ENCODE measurements at places on chromosomes 1 and 21.

DNA sequence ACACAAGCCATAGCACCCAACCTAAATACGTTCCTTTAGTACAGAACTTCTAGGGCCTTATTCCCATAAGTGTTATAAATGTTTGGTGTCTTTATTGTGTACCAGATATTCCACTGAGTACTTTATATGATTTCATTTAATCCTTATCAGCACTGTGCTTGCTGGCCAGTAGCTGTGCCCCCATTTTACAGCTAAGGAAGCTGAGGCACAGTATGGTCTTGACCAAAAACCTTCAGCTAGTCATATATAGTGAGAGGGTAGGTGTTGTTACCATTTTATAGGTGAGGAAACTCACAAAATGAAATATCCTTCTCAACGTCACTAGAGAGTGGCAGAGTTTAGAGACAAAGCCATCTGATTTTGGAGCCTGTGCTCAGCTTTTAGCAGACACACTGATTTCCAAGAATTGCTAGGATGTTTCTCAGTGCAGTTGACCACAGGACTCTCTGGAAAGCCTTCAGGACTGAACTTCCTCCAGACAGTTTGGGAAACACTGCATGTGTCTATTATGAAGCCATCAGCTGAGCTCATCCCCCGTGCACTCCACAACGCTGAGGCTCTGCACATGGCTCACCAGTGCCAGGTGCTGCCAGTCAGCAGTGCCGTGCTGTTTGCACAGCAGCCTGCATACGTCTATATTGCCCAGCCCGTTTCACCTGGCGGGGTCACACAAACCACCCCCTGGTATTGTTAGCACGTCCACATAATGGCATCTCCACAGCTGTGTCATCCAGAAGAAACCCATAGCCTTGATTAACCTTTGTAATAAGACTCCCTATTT lies 15.4 kb downstream of the NPPA start:
- no peaks in the 10 kb centered on the region for H3K4me1 ChIP-seq
- H3K27me3 ChIP-seq: no peaks in the 10 kb centered on the region
- no peak overlapping the region for H3K27ac ChIP-seq
- DNase-seq: no peak

DNA sequence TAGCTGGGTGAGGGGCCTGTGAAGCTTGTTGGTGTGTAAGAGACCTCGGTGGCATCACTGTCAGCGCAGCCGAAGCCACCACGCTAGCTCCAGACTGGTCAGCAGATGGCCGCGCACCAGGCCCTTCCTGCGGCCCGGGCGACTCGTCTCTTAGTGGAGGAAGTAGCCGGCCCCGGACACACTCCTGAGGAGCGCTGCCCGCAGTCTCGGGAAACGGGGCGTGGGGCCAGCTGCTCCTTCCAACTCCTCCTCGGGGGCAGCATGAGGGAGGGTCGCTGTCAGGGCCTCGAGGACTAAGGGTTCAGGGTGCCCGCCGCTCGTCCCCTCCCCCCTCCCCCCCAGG lies 20.4 kb downstream of the H3-3A start:
- H3K36me3 ChIP-seq: no peaks in the 10 kb centered on the region
- peaks cover 18% of the 10 kb centered on the region for H3K27me3 ChIP-seq
- peak overlapping the region; percentile 80 for H3K4me3 ChIP-seq
- H3K27ac ChIP-seq: no peak overlapping the region

GRCh38 chr1:96643519-96643918 lies 78.1 kb upstream of the PTBP2 start:
- DNase-seq: no peak
- H3K27me3 ChIP-seq: no peaks in the 10 kb centered on the region

DNA sequence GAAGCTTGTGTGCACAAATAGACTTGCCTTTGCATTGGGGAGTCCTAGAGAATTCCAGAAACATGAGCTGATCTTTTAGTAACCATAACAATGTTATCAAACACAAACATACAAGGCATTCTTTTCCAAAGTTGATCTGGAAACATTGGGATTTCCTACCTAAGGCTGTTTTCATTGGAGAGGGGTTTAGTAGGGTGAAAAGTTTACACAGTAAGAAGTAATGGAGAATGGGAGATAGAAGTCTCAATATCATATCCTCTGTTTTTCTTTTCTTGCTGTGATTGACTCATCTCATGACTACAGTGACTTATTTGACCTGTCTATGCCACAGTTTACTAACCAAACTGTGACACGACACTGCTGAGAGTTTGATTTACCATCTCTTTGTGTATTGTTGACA lies 65.6 kb upstream of the PLA2G4A start:
- H3K4me1 ChIP-seq: peaks cover 6% of the 10 kb centered on the region
- no peaks in the 10 kb centered on the region for H3K27me3 ChIP-seq
- DNase-seq: no peak
- H3K4me3 ChIP-seq: peak overlapping the region; percentile 36
- no peak overlapping the region for H3K27ac ChIP-seq

- no peak overlapping the region for H3K4me3 ChIP-seq
- no peak for DNase-seq
- no peaks in the 10 kb centered on the region for H3K4me1 ChIP-seq
These were observed 5.2 kb downstream of the AMPD1 start for GRCh38 chr1:114690148-114690547.

DNA sequence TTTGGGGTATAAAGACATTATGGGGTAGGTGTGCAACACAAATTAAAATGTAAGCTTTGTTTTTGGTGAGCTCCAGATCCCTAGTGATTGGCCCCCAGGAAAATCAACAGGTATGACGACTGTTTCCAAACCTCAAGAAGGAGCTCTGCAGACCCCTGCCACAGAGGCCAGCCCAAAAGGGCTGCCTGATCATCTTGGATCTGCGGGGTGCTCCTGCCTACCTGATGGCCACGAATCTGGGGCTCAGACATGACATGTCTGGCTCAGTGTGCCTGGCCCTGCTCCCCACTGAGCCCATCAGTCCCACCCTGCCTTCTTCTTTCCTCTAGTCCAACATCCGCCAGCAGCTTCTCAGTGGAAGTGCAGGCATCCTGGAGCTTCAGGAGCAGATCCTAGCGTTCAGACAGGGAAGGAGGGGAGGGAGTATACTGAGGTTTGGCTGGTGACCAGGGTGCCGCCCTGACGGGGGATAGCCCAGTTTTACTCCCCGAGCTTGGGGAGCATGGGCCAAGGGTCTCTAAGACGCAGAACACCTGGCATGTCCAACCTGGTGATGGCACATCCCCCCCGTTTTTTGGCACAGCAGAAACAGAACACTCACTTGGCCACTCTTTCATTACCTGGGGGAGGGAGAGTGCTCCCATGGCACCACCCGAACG lies 31.8 kb downstream of the ZNF496 start:
- no peaks in the 10 kb centered on the region for H3K27me3 ChIP-seq
- H3K4me1 ChIP-seq: peaks cover 16% of the 10 kb centered on the region
- H3K27ac ChIP-seq: no peak overlapping the region
- no peak overlapping the region for H3K4me3 ChIP-seq
- H3K36me3 ChIP-seq: peaks cover 70% of the 10 kb centered on the region
- DNase-seq: no peak

- H3K4me3 ChIP-seq: peak overlapping the region; percentile 97
- peak; percentile 53 for DNase-seq
- peaks cover 17% of the 10 kb centered on the region for H3K36me3 ChIP-seq
- peak overlapping the region; percentile 91 for H3K27ac ChIP-seq
- peaks cover 27% of the 10 kb centered on the region for H3K4me1 ChIP-seq
These were observed 1.1 kb downstream of the ZBTB18 start for GRCh38 chr1:244052016-244052727.

DNA sequence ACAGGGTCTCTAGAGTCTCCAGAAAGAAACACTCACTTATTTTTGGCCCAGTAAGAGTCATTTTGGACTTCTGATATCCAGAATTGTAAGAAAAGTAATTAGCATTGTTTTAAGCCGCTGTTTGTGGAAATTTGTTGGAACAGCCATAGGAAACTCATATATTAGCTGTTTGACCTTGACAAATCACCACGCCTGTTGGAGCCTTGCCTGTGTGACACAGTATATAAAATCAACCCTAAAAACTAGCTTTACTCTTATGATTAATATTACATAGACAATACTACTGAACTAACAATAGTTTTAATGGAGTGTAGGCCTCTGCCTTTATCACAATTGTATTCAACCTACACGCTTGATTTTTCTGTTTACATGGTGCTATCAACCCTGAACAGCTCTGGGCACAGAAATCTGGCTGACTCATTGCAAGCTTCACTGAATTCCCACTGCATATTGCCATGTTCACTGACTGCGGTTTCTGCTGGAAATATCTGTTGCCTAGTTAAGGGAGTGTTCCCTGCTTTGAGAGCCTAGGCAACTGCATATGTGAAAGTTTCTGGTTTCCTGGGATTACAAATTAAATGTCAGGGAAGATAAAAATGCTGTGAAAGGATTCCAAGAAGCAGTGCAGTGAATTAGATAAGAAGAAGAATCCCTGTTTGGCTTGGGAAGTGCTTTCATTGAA lies 419.5 kb upstream of the DEPDC1 start:
- no peak for DNase-seq
- peaks cover 5% of the 10 kb centered on the region for H3K4me1 ChIP-seq
- no peak overlapping the region for H3K27ac ChIP-seq
- no peaks in the 10 kb centered on the region for H3K27me3 ChIP-seq
- no peak overlapping the region for H3K4me3 ChIP-seq

DNA sequence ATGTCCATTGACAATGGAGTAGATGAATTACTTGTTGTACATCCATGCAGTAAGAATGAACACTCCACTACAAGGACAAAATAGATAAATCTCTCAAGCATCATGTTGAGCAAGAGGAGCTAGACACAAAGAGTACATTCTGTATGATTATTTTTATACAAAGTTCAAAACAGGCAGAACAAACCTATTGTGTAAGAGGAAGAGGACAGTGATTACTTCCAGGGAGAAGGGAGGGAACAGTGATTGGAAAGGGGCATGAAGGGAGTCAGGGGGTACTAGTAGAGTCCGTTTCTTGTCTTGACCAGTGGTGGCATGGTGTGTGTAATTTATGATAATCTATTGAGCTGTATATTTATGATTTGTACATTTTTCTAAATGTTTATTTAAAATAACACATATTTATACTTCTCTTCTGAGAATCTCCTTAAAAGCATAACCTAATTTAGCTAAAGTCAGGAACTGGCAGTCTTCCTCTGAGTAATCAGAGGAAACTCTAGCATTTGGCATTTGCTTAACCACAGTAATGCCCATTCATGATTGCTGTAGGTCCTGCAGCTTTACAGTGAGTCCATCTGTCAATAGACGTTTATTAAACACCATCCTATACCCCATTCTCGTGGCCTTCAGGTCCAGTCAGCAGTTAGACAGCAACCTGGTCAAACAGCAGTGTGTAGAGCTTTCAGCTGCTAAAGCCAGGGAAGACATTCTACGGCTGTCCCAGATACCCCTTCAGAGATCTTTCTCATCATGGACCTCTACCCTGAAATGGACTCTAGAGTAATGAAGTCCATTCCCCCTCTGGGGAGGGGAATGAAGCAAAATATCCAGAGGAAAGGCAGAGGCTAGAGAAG lies 114.1 kb upstream of the GALNT2 start:
- H3K27me3 ChIP-seq: no peaks in the 10 kb centered on the region
- H3K4me3 ChIP-seq: no peak overlapping the region
- no peak for DNase-seq
- no peaks in the 10 kb centered on the region for H3K4me1 ChIP-seq

DNA sequence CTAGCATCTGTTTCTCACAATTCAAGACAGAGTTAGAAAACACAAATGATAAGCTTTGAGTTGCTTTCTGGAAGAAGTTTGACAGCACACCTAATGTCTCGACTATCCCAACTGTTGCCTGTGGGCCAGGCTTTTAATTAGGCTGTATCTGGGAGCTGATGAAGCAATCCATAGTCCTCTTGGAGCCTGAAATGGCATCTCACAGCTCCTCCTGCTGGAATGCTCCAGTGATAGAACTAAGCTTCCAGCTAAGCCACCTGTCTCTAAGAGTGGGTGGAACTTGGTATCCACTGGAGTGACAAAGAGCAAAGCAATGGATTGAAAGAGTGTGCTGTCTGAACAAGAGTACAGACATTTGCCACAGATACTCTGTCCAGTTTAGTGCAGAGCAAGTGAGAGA lies 605.3 kb upstream of the NR5A2 start:
- no peaks in the 10 kb centered on the region for H3K4me1 ChIP-seq
- H3K36me3 ChIP-seq: no peaks in the 10 kb centered on the region

GRCh38 chr21:41709965-41710822 lies 56.7 kb downstream of the RIPK4 start:
- H3K27ac ChIP-seq: no peak overlapping the region
- H3K4me3 ChIP-seq: no peak overlapping the region
- H3K36me3 ChIP-seq: no peaks in the 10 kb centered on the region

DNA sequence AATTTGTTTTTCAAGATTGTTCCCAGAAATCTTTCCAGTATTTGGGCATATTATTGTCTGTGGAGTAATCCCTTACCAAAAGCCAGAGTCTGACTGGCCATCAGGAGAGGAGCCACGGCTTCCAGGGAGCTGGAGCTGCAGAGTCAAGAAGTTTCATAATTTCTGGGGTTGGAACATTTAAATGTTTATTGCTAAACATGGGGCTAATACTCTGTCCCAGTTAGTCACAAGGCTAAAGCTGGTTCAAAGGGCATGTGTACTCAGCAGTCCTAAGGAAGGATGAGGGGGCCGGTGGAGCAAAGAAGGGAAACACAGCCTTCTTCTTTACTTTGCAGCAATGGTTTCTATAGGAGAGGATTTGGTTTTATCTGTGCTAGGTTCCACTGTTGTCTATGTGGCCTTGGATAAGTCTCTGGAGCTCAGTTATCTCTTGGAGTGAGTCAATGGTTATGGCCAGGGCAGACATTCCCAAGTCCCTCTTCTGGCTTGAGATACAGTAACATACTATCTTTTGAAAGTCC lies 9.5 kb downstream of the DENND2D start:
- DNase-seq: no peak
- H3K36me3 ChIP-seq: peaks cover 13% of the 10 kb centered on the region

- H3K4me1 ChIP-seq: peaks cover 26% of the 10 kb centered on the region
- no peak overlapping the region for H3K4me3 ChIP-seq
- peak; percentile 65 for DNase-seq
- peak overlapping the region; percentile 74 for H3K27ac ChIP-seq
- peaks cover 66% of the 10 kb centered on the region for H3K36me3 ChIP-seq
These were observed 7.1 kb downstream of the MEX3A start for GRCh38 chr1:156075162-156075561.
